Natural killer cell (primary cell): ENCODE measurements at places on chromosomes 7 and 10.

DNA sequence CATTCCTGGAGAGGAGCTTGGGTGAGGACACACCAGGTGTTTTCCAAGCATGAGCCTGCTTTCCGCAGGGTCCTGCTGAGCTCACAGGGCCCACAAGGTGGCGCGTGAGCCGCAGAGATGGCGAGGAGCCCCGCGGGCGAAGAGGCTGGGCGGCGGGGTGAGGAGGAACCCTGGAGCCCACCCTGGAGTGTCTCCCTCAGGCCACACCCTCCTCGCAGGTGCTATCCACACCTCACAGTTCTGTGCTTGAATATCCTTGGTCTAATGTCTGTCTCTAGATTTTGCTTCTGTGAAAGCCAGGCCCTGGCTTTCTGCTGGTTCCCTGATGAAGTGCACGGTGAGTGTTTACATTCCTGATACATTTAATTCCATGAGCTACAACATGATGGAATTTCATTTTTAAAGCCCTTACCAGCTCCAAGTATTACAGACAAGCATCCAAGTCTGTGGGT, 433.6 kb downstream of the ACTR3B start:
- DNase-seq, result no peak

DNA sequence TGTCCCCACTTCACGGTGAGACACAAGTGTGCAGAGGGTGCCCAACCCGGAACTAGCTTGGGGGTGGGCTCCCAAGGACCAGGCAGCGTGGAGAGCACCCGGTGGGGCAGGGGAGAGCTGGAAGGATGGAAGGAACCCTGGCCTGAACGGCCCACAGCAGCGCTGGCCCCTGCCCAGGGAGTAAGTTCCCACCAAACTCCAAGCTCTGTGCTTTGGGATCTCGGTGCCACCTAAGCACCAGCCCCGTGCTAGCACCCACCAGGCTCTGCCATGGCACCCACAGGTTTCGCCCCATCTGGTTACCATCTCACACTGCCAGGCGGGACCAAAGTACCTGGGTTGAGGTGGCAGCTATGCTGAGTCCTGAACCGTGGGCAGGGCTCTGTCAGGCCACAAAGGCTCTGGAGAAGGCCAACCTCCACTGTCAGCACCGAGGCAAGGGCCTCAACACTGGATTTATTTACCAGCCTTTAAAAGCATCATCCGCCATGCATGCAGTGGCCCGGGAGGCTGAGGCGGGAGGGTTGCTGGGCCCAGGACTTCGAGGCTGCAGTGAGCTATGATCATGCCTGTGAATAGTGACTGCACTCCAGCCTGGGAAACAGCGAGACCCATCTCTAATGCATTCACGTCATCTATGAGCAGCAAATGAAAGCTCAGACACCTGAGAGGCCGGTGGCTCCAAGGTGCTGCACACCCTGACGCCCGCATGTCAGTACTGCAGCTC, 16.0 kb downstream of the GPER1 start:
- DNase-seq, result no peak

- no peak for DNase-seq
Observed at GRCh38 chr10:79116801-79117723, 48.3 kb downstream of the ZMIZ1 start.

DNA sequence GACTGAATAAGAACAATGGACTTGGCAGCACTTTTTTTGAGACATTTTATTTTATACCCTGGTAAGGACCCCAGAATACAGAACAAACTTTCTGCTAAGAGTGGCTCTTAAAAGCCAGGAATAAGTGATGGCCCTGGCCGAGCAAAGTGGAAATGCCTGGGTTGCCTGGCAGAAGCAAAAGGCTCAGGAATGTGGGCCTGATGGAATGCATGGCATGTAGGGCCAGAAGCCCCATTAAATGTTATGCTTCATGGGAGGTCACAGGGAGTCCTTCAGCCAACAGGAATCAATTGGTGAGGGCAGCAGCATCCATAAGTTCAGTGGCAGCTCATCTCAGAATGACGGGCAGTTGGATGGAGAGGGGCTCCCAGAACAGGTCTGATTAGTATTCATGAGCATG, 301.5 kb upstream of the CACNA2D1 start:
- DNase-seq, result no peak

GRCh38 chr7:133020496-133020895, 61.4 kb downstream of the CHCHD3 start:
- no peak for DNase-seq

DNA sequence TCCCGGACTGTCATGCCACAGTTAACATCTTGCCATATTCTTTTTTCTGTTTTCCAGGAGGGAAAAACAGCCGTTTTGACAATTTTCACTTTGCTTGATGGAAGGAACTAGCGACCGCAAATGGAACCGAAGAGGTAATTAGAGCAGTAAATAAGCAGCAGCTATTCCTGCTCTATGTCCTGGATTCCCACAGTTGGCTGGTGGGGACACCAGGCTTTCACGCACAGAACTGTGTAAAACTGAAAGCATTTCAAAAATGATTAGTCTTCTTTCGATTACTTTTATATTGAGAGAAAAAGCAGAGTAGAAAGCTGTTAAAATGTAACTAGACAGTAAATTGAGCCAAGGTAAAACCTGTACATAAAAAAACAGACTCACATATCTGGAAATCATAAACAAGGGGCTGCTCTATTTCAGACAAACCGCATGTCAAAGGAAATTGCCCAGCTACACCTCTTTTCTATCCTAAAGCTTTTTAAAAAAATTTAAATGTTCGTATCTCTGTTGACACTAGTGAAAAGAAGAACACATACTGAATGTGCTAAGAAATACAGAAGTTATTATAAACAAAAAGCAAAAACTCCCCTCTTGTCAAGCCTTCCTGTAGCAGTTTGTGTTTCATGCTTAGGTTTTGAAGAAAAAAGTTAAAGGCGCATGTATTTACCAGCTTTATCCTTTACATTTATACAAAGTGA, 93.4 kb downstream of the RNF216 start:
- DNase-seq, result peak; percentile 39

GRCh38 chr10:110792476-110793125, 79.1 kb upstream of the PDCD4 start:
- no peak for DNase-seq

DNA sequence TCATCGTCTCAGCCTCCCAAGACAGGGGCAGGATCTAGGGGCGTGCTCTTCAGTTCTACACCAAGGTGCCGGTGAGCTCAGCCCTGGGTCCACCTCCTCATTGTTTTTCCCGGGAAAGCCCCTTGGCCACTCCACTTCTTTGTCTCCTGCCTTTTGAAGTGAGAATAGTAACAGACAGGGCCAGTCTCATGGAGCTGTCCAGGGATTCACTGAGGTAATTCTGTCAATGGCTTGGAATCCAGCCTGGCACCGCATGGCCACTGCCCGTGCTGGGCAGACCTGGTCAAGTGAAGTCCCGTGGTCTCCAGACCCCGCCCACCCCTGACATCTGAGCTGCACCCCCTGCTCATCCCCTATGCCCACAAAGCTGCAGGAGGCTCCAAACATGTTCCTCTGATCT, 138.9 kb downstream of the TNS3 start:
- no peak for DNase-seq

- DNase-seq, result no peak
Observed at GRCh38 chr7:17142831-17143541, 155.5 kb upstream of the AHR start.

DNA sequence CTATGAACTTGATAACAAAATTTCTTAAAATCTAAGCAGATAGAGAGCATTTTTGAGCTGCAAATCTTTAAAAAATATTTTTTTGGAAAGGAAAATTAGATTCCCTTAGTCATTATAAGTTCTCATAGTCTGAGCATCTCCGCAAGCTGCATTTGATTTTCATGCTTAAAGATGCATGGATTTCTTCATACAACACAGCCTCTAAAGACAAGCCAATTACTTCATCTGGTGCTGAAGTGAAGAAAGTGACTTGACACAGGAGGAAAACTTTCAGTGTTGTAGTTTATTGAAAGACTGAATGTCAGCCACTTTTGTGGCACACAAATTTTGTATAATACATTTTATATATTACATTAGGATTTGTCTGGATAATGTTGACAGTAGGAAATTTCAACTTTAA, 22.5 kb downstream of the SEMA3D start:
- no peak for DNase-seq

GRCh38 chr7:4801839-4802231, 26.4 kb downstream of the AP5Z1 start:
- DNase-seq, result no peak

GRCh38 chr7:114342431-114343179, 72.0 kb upstream of the FOXP2 start:
- DNase-seq, result no peak

GRCh38 chr10:14383266-14383665, 52.5 kb upstream of the FRMD4A start:
- DNase-seq, result no peak

DNA sequence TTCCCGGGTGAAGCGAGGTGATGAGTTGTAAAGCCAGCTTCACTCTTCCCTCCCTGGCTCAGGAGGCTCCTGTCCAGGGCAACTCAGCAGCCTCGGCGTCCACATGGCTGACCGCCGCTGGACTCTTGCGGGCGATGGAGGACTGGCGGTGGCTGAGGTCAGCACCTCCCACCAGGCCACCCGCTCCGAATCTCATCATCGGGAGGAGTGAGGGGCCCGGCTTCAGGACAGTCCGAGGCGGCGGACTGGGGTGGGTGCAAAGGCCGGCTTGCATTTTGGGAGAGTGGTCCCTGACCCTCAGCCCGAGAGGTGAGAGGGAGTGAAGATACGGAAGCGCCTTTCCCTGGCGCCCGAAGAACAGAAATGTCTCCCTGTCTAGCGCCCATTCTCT, 759 bp downstream of the DNAJB12 start:
- DNase-seq, result no peak

- DNase-seq, result no peak
Observed at GRCh38 chr10:57420881-57421280, 846.8 kb downstream of the IPMK start.

GRCh38 chr7:134874407-134874806, 95.0 kb downstream of the CALD1 start:
- no peak for DNase-seq

DNA sequence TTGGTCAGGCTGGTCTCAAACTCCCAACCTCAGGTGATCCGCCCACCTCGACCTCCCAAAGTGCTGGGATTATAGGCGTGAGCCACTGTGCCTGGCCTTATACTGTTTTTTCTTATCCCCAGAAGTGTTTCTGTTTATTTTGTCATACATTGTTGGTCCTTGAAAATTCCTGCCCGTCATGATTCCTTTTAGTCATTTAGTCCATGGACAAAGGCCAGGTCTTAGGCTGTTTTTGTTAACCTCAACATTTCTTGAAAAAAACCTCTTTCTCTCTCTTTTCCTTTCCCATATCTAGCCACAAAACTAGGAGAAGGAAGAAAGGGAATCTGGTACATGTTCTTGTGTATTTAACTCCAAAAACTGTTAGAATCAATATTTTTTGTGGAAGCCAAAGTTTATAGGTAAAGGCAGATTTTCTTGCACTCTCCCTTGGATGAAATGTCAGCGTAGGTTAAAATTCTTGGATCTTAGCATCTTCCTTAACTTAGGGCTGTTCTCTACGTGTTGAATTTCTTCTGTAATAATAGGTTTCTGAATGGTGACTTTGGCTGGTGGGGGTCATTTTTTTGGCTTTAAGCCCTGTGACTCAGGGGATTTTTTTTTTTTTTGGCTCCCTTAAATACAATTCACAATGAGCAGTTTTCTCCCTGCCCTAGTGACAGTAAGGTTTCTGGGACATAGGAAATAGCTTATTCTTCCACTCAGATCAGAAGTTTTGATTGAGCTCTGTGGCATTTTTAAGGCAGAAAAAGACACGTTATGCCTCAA, 500.8 kb downstream of the AUTS2 start:
- DNase-seq, result no peak

- no peak for DNase-seq
Observed at GRCh38 chr7:44375926-44376342, 50.5 kb upstream of the CAMK2B start.

- no peak for DNase-seq
Observed at GRCh38 chr10:42951486-42952251, 125.2 kb upstream of the RET start.

- no peak for DNase-seq
Observed at GRCh38 chr10:14243221-14243620, 87.5 kb downstream of the FRMD4A start.

GRCh38 chr7:18902892-18903291, 214.5 kb downstream of the TWIST1 start:
- DNase-seq, result no peak

- DNase-seq, result no peak
Observed at GRCh38 chr7:74405899-74406512, 47.7 kb upstream of the GTF2IRD1 start.

DNA sequence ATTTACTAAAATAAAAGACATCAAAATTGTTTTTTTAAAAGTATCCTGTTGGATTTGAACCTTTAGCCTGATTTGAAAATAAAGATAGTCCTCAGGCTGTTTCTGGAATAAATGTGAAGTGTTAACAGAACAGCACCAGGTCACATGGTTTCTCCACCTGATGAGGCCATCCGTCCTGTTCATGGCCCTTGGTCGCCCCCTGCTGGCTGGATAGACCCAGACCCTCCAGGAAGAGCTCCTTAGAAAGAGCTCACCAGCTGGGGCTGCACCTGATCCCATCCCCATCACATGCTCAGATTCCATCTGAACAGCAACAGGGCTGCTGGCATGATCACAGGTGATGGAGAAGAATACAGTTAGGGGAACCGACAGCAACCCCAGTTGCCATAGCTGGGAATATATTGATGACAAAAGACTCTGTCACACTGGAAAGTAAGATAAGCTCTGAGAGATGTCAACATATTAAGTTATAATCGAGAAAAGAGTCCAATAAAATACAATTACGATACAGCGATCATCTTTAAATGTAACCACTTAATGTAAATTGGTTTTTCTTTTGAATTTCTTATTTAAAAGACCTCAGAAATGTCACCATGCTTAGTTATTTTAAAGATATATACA, 4.8 kb downstream of the OR2A14 start:
- DNase-seq, result peak; percentile 89

- no peak for DNase-seq
Observed at GRCh38 chr7:46682836-46683624, 762.0 kb upstream of the IGFBP3 start.

DNA sequence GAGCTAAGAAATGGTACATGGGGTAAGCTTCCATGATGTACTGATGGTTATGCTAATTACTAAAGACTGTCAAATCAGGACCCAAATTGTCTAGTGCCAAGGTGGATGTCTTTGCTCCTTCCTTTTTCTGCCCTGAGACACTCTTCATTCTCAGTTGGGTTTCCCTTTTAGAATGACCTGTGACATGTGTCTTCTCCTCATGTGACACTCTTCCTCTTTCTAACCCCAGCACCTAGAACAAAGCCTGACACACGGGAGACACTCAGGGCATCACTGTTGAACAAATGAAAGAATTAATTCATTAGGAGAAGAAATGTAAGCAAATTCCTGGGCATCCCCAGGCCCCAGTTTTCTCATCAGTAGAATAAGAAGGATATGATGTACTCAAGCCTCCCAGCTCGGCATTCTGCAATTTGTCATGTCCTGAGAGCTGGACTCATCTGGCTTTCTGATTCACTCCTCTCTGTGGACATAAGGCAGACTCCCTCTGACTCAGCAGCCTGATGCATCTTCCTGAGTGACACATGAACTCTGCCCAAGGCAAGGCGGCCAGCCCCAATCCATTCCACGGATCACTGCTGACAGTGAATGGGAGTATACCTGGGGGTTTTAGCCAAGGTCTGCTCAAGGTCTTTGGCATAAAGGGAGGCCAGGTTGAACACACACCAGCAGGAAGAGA, 473.8 kb downstream of the KCNMA1 start:
- DNase-seq, result no peak

- DNase-seq, result no peak
Observed at GRCh38 chr10:50063100-50063499, 4.7 kb upstream of the WASHC2A start.

- no peak for DNase-seq
Observed at GRCh38 chr10:115624448-115624847, 531.3 kb downstream of the ATRNL1 start.

- peak; percentile 55 for DNase-seq
Observed at GRCh38 chr10:5976512-5977470, 552 bp downstream of the IL15RA start.
